HepG2 (cell line): ENCODE measurements at places on chromosomes 11 and 22.

DNA sequence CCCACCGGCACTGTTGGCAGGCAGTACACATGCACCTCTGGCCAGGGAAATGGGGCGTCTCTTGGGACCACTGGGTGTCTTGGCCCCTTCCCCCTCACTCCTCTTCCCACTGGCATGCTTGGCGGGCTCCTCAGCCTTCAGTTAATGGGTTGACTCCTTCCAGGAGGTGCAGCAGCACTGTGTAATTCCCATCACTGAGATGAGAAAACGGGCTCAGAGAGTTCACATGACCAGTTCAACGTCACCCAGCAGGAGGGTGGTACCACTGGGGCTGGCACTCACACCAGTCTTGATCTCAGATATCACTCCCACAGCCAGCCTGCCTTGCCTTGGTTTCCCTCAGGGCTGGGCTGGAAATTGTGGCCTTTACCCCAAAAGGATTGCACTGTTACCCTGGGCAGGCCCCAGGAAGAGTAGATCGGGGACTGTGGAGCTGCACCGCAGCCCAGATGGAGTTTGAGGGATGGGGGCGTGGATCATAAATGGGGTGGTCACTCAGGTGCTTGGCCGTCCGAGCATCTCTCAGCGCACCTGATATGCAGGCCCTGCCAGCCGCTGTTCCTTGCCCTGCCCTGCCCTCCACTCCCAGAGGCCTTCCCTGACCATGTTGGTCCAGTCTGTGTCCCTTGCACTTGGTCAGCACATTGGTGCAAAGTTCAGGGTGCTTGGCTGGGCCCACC is 16.9 kb downstream of the CAPN5 start:
- no peak for DNase-seq

DNA sequence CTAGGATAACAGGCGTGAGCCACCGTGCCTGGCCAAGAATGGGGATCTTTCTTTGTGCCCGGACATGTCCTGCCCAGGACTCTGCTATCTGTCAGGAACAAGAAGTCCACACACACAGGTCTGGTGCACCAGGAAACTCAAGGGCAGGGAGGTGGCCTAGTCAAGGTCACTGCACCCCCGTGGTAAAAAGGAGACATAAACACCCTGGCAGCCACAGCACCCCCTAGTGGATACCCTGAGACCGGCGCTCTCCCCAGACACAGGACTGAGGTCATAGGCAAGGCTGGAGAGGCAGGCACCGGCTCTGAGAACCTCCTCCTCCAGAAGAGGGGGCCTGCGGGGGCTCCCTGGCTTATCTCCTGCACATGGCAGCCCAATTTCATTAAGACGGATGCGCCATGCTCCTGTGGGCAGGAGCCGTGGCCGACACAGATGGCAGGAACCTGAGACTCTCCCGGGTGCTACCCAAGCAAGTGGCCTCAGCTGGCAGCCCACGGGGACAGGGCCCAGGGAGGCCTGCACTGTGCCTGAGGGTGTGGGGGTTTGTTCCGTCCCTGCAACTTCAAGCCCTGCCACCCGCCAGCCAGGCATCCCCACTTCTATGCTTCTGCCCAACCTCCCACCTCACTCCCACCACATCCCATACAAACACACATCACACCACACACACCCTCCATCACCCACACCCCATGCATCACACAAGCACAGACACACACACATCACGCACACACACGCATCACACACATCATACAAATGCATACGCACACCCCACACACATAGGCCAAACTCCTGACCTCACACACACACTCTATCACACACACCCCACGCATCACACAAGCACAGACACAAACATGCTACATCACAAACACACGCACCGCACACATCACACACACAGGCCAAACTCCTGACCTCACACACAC is 19.6 kb downstream of the MACROD1 start:
- peak; percentile 54 for DNase-seq

GRCh38 chr11:46901156-46901555 is 17.2 kb downstream of the LRP4 start:
- no peak for DNase-seq

DNA sequence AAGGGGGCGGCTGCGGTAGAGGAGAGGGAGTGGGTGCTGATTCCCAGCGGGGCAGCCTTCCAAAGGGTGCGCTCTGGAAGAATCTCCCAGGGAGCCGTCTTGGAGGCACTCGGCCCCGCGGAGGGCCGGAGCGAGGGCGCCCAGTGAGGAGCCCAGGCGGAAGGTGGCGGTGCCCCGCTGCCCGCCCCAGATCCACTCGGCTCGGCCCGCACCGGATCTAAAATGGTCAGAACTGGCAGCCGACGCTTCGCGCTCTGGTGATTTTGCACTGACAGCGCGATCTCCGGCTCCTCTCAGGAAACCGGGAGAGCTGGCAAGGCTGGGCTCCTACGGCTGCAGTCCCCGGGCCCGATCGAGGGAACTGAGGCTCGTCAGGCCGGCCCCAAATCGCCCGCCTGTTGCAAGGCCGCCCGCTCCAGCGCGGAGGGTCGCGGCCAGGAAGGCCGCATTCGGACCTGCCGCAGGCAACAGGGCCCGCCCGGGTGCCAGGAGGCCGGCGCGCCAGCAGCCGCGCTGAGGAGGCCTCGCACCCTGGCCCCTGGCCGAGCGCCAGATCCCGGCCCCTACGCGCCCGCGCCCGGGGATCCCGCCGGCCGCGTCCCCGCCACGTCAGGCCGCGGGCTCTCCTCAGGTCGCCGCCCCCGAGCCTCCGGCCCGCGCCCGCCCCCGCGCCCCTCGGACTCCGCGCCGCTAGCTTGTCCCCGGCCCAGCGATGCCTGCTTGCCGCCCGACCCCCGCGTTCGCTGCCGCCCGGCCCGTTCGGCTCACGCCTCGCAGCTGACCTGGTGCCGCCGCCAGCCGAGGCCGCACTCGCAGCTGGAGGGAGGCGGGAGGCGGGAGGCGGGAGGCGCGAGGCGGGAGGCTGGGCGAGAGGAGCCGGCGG is at the start of gene KLHL22:
TSS of gene KLHL22 (minus strand) at position 818 of the 883 bp plus-strand sequence. CDS start 6,584 bp downstream, outside the sequence.
- peak; percentile 26 for DNase-seq

GRCh38 chr22:45804319-45804985 is 132.8 kb downstream of the ATXN10 start:
- no peak for DNase-seq

- DNase-seq: no peak
Measured at GRCh38 chr22:35708453-35708852, 9.2 kb upstream of the APOL5 start.

DNA sequence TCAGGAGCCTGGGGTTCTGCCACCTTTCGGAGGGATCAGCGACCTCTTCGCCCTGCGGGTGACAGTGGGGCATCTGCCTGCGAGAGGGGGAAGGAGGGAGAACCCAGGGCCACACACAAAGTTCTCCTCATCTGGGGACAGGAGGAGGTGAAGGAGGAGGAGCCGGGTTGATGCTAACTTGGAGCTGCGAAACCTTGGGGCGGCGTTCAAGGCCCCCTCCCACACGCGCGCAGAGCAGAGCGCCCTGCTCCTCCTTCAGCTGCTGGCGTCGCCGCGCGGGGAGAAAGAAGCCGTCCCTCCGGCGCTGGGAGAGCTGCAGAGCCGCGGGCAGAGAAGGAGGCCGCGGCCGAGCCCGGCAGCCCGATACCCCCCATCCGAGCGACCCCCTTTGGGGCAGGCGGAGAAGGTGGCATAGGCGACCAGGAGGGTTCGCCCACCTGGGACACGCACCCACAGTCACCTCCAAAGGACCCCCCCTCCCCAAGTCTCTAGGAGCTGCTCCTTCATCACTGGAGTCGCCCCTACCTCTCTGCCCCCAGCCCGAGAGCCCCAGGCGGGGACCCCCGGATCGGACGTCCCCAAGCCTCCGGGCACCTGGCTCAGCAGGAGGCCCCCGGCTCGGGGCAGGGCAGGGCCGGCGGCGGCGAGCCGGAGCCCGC is at the start of gene RASD2:
TSS of gene RASD2 (plus strand) at position 237 of the 659 bp plus-strand sequence. CDS start 5,979 bp downstream, outside the sequence.
- DNase-seq: no peak

DNA sequence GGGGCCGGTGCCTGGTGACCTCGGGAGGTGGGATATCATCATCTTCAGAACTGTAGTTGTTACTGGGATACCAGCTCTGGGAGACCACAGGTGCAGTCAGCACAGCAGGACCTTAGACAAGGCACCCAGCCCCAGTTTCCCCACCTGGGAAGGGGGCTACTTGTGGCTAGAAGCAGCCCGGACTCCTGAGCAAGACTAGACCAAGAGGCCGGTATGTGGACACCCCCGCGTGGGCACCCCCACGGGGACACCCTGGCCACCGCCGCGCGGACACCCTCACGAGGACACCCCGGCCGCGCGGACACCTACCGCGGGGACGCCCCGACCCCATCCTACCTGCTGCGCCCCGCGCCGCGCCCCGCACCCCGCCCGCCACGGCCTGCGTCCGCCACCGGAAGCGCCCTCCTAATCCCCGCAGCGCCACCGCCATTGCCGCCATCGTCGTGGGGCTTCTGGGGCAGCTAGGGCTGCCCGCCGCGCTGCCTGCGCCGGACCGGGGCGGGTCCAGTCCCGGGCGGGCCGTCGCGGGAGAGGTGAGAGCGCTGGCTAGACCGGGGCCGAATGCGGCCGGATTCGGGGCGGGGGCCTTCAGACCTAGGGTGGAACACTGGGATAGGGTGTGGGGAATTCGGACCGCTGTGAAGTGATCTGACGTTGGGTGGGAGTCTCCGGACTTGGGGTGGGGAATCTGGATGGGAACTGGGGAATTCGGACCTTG is at the start of the genes COMT and TXNRD2:
TSS of gene COMT (plus strand) at position 408 of the 718 bp plus-strand sequence. CDS start 20,755 bp downstream, outside the sequence.
TSS of gene TXNRD2 (minus strand) at position 454 of the 718 bp plus-strand sequence. CDS start at position 439, 15 bp downstream.
- DNase-seq: no peak

GRCh38 chr11:18715476-18715875 is 10.5 kb downstream of the IGSF22 start:
- DNase-seq: no peak

DNA sequence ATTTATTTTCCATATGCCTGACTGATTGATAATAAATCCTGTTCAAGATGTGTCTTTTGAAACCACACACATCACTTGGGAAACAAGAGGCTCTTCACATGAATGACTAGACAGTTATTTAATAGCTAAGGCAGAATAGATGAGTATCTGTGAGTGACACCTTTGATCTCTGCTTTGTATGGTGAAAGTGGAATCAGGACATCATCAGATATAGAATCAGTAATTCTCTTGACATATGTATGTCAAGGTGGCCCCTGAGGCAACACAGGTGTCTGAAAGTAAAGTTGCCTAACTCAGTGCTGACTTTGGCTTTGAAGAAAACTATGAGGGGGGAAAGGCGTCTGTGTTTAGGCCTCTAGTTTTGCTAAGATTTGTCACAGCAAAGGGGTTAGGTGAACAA is 11.5 kb upstream of the CASP4 start:
- no peak for DNase-seq
